ENCODE measurements at places on chromosomes 2 and 18.

GRCh38 chr18:25503567-25504081 is 151.7 kb upstream of the ZNF521 start:
- no peak for DNase-seq

- DNase-seq = peak; percentile 74
Observed at GRCh38 chr2:86623043-86623493, 597 bp downstream of the RNF103 start.

GRCh38 chr2:191522478-191523120 is 155.3 kb upstream of the NABP1 start:
- no peak for DNase-seq

GRCh38 chr2:215105607-215106354 is 32.6 kb downstream of the ABCA12 start:
- DNase-seq = no peak

GRCh38 chr2:112065486-112065885 is 10.4 kb downstream of the TMEM87B start:
- DNase-seq = no peak

- no peak for DNase-seq
Observed at GRCh38 chr2:157315901-157316300, 9.7 kb downstream of the ERMN start.

Data from natural killer cell treated with Interleukin-12 subunit alpha and Interleukin-12 subunit beta and Interleukin-15 and Interleukin-18, amount 100 ng/mL, for 72 hours (primary cell).